ENCODE measurements at places on chromosomes 5 and 9. TPM values are rescaled to one million over a fixed set of nuclear protein-coding genes. Genes with fewer than 3 reads are reported as not detected.

CORO2A gene
- 7.2 TPM for total RNA-seq

DNA sequence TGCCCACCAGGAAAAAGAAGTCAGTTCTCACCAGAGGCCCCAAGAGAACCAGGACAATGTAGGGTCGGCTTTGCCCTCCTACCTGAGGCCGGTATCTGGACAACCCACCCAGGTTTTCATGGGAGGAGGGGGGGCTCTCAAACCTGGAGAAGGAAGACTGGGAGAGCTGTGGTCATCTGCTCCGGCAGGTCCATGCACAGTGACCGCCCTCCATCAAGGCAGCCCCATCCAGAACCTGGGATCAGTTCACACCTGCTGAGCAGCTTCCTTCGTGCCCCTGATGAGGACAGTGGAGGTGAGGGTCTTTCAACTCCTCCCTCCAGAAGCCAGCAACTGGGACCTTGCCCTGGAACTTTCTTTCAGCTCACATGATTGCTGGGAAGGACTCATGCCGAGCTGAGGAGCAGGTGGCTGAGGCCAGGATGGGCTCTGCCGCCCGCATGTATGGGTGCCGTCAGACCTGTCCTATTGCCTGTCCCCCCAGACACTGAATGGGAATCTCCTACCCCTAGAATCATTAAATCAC, 20.8 kb upstream of the FIBCD1 start:
- no peak overlapping the region for H3K4me3 ChIP-seq
- no peaks in the 10 kb centered on the region for H3K27me3 ChIP-seq
- peaks cover 4% of the 10 kb centered on the region for H3K4me1 ChIP-seq
- no peaks in the 10 kb centered on the region for H3K36me3 ChIP-seq

GRCh38 chr5:111643499-111643898, 113.5 kb downstream of the NREP start:
- H3K27ac ChIP-seq = no peak overlapping the region
- DNase-seq = no peak
- H3K4me1 ChIP-seq = no peaks in the 10 kb centered on the region
- H3K27me3 ChIP-seq = no peaks in the 10 kb centered on the region
- H3K4me3 ChIP-seq = no peak overlapping the region

DNA sequence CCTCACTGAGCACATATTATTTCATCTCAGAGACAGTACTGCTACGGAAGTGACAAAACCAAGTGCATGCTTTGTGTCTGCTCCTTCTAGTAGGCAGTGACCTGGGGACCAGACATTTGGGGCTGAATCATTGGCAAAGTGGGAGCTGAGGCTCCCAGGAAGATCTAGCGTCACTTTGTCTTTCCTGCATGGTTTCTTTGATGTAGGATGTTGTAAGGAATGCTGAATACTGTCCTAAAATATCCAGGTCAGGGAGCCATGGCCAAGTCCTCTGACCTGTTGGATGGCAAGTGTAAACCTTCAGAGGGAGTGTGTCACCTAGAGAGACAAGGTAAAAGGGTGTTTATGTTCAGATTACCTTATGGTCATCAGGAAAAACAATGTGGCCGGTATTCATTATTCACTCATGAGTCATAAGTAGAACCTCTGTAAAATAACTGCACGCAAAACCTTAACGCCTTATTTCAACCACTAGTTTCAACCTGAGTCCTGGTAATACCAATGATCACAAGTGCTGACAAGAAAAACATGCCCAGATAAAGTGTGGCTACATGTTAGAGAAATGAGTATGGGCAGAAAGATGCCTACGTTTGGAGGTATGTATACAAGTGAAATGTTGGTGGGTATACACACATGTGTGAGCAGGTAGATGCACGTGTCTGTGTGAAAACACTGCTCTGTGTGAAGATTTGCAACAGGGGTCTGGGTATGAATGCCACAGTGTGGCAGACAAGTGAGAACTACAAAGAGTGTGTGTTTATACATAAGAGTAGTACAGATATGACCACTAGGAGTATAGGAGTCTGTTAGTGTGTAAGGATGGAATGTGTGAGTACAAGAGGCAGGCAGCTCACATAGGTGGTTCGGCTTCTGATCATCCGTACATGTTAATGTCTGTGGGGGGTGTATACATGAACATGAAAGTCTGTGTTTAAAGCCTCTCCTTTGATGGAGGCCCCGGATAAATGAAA, 263.9 kb downstream of the SPOCK1 start:
- no peak overlapping the region for H3K27ac ChIP-seq
- no peaks in the 10 kb centered on the region for H3K4me1 ChIP-seq
- no peaks in the 10 kb centered on the region for H3K27me3 ChIP-seq
- H3K4me3 ChIP-seq = no peak overlapping the region
- DNase-seq = no peak

All from breast epithelium (tissue), 4 donors.